ENCODE measurements at places on chromosomes 7 and 10. TPM values are rescaled to one million over a fixed set of nuclear protein-coding genes. Genes with fewer than 3 reads are reported as not detected.

DNA sequence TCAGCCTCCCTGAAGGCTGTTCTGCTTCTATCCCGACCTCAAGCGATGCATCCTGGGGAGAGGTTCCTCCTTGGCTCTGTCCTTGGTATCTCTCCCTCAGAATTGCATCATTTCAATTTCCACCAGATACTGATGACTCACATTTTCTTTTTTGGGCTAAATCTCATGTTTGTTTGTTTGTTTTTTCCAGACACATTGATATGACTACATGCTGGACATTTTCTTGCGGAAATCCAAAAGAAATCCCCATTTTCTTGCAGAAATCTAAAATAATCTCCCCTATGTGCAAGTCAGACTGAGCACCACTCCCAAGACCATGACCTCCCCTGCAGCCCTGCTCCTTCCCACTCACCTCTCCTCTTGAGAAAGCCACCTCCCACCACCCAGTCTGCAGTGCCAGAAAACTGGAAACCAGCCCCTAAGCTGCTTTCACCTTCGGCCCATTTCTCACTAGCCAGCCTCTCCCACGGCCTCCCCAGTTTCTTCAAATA is 260.2 kb upstream of the PRKCQ start:
- DNase-seq: no peak

DNA sequence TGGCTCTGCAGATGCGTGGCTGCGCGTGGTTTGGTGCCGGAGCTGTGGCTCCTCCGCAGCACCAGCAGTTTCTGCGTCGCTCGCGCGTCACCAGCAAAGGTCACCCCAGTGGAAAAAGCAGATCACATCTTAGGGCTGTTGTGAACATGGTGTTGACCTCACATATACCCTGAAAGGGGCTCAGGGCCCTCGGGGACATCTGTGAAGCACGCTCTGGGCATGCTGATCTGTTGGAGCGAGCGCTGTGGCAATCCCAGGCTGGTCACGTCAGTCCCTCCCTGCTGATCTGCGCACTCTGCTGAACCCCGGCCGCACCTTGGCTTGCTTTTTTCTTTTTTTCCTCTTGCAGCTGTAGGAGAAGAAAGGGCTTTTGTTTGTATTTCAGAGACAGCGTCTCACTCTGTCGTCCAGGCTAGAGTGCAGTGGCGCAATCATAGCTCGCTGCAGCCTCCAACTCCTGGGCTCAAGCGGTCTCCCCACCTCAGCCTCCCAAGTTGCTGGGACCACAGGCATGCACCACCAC is 33.3 kb upstream of the AP5Z1 start:
- no peak for DNase-seq

DNA sequence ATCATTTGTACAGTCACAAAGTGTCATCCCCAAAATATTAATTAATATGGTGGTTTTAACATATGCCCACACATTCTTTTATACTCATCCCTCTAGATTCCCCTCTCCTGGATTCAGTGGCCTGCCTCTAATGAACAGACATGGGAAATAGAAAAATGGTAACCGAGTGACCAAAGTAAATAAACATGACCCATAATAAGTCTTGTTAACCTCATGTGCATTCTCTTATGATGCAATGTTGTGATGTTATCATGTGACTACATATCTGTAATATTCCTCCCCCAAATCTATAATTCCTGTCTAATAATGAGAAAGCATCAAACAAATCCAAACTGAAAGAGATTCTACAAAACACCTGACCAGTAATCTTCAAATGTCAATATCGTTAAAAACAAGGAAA is 164.5 kb upstream of the PRSS1 start:
- DNase-seq: no peak

- DNase-seq: no peak
Observed at GRCh38 chr10:2038036-2038435, 300.7 kb upstream of the ADARB2 start.

Gene DLX6
- under 0.01 TPM for total RNA-seq

Gene CALHM3
- 0.27 TPM for total RNA-seq

Gene ZFYVE27
- total RNA-seq: 35.3 TPM

Gene BUD23
- 20.2 TPM for total RNA-seq
